ENCODE measurements at places on chromosomes 16 and 17.

DNA sequence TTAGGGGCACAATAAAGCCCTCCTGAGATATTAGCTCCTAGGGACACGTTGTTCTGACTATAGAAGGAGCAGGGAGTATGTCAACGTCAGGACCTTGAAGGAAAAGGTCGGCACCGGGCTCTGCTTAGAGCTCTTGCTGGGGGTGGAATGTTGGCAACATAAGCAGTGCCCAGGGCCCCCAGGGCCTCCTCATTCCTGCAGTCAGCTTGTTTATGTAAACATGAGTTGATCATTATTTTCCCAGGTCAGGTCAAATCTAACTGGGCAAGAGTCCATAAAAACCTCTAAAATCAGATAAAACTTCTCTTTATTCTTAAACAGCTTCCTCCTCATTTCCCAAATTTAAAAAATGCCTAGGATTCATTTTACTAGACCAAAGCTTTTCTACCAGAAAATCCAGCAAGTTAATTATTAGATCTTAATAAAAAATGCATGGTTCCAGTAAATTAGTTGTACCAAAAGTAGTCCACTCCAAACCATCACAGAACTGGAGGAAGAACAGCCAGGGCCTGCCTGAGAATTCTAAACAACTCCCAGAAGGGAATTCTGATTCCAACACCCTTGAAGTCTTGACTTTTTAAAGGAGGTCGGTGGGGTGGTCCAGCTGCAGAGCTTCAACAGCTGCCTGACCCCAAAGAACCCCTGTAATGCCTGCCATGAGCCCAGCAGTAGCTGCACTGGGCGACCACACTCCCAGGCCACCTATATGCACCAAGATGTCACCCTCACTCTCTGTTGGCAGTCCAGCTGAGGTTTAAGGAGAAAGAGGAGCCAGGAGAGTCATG is 54.3 kb downstream of the AMFR start:
- DNase-seq: no peak

DNA sequence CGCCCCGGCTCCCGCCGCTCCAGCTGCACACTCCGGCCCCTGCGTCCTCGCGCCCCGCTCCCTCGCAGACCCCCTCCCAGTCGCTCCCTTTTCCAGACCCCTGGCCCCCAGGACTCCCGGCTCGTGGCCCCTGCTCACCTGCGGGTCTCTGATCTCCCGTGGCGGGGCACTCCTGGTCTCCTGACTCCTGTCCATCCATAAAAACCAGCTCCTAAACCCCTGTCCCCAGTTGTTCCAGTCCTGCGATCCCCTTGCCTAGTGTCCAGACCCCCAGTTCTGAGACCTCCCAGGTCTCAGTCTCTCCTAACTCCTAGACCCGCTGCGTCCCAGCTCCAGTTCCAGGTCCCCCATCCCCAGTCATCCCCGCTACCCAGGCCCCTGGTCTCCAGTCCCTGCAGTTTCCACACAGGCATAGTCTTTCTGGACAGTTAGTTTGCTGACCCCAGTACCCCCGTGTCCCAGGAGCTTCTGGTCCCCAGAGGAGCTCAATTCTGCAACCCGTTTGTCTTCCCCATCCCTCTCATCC is 379 bp downstream of the SNX29 start:
- DNase-seq: no peak

DNA sequence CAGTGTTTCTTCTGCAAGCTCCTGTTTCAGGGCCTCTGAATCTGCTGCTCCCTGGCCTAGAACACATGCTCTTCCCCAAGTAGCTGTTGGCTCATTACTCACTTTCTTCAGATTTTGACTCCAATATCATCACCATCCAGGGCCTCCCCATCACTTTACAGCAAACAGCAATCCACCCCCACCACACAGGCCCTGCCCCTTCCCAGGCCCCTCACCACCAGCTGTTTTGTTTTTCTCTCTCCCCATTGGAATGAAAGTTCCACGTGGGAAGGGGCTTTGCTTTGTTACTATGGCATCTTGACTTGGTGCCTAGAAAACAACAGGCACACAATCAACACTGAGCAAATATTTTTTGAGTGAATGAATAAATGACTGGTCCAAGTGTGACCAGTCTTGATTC is 4.0 kb downstream of the TMEM170A start:
- DNase-seq: no peak

- no peak for DNase-seq
Observed at GRCh38 chr17:32497431-32498205, 10.8 kb downstream of the CDK5R1 start.

- DNase-seq: no peak
Observed at GRCh38 chr16:12551946-12552345, 251.7 kb downstream of the CPPED1 start.

GRCh38 chr16:25478476-25478875 is 213.3 kb upstream of the HS3ST4 start:
- no peak for DNase-seq

DNA sequence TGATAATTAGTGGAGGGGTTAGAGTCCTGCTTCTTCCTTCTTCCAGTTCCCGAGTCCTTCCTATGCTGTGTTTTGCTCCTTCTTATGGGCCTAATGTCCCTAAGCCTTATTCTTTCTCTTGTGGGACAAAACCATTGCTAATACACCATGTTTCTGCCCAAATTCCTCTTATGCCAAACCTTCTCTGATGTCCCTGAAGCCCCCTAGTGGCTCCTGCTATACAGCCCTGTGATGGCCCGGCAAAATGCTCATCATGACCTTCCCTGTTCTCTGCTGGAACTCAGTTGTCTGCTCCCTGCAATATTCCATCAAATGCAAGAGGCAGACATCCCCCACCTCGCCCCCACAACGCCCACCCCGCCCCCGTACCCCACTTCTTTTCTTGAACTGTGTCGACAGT is 171.6 kb downstream of the CDH11 start:
- no peak for DNase-seq

DNA sequence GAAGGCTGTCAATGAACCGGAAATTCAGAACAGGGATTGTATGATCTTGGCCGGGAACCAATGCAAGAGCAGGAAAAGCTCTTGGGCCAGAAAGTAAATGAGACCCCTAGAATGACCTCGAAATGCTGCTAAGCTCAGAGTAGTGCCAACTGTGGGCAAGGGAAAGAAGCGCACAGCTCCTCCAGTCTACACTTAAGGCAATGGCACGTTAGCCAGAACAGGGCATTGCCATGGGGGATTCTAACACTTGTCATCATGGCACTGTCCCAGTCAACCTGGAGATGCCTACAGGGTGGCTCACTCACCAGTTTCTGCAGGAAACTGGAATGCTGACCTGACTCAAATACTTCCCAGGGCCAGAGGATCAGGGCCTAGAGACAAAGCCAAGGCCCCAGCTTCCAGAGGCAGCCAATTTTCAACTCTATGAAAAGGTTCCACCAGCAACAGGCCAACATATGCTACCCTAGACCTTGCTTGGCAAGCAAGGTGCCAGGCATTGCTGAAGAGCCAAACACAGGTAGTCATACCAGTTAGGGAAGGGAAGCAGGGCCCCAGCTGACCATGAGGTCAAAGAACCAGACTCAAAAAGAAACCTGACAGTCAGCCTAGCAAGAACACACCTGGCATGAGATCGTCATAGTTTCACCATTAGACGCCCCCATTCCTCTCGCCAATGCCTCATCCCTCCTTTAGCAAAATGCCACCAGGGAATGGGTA is 34.9 kb downstream of the ARHGAP17 start:
- DNase-seq: no peak

DNA sequence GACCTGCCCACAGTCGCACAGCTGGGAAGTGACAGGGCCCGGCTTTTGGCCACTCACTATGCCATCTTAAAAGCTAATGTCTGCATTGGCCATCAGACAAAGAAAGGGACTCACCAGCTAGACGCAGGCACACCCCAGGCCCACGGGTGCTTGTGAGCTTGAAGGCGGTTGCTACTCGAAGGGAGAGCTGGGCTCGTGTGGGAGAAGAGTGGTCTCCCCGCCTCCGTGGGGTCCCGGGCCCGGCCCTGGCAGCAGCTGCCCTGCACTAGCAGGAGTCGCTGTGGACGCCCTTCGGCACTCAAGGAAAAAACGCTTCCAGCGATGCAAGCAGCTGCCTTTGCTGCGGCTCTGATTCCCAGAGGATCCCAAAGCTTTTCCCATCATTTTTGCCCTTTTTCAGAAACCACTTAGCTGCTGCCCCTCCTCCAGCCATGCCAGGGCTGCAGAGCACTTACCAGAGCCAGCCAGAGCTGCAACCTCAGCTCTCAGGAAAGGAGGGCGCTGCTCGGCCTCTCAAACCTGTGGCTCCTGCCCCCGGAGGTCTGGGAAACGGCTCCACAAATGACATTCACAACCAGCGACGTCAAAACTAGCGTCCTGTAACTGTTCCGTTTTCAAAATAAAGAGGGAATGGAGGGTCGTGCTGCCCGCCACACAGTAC is 12.3 kb downstream of the TRPV1 start:
- DNase-seq: no peak

DNA sequence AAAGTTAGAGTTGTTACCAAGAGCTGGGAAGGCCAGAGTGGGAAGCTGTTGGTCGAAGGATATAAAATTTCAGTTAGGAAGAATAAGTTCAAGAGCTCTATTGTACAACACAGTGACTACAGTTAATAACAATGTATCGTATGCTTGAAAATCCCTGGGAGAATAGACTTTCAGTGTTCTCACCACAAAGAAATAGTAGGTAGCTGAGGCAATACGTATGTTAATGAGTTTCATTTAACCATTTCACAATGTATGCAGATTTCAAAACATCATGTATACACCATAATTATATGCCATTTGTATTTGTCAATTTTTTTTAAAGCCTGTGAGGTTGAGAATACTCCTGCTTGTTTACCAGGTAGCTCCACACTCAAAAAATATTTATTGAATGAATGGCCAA is 41.5 kb upstream of the MYOCD start:
- DNase-seq: no peak

DNA sequence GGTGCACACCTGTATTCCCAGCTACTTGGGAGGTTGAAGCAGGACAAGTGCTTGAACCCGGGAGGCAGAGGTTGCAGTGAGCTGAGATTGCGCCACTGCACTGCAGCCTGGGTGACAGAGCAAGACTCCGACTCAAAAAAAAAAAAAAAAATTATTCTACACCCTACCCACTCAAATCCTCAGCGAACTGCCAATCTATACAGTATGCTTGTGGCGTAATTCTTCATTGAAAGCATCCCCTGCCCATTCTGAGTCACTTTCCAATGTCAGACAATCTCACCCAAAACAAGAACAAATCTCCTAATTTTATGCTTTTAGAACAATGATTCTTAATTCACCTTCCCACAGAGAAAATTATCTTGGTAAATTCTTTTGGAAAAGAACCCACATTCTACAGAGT is 12.0 kb downstream of the AMFR start:
- DNase-seq: no peak

GRCh38 chr16:22337045-22337444 is 37.4 kb downstream of the CDR2 start:
- DNase-seq: no peak

- no peak for DNase-seq
Observed at GRCh38 chr16:25177831-25178688, 38.7 kb upstream of the AQP8 start.

GRCh38 chr16:3248596-3248995 is 7.8 kb downstream of the MEFV start:
- DNase-seq: no peak

GRCh38 chr17:80879723-80880647 is 111.7 kb upstream of the CHMP6 start:
- no peak for DNase-seq

- DNase-seq: no peak
Observed at GRCh38 chr16:1460602-1461138, 14.2 kb downstream of the CLCN7 start.

- DNase-seq: no peak
Observed at GRCh38 chr17:45435481-45435880, 2.8 kb upstream of the ARHGAP27 start.

DNA sequence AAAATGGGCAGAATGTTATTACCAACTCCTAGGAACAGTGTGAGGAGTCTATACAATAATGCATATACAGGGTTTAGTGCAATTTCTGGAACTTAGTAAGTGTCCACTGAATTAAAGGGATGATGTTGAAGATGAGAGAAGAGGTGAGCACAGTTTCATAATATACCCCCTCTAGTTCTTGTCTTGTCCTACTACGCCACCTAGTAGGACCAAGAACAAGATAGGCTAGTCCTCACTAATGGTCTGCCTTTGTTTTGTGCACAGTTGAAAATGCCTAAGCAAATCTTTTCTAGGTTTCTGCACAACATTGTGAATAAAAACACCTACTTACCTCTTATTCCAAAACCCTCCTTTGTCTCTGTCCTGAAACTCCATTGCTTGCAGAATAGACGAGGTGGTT is 670.2 kb downstream of the CDH8 start:
- no peak for DNase-seq

DNA sequence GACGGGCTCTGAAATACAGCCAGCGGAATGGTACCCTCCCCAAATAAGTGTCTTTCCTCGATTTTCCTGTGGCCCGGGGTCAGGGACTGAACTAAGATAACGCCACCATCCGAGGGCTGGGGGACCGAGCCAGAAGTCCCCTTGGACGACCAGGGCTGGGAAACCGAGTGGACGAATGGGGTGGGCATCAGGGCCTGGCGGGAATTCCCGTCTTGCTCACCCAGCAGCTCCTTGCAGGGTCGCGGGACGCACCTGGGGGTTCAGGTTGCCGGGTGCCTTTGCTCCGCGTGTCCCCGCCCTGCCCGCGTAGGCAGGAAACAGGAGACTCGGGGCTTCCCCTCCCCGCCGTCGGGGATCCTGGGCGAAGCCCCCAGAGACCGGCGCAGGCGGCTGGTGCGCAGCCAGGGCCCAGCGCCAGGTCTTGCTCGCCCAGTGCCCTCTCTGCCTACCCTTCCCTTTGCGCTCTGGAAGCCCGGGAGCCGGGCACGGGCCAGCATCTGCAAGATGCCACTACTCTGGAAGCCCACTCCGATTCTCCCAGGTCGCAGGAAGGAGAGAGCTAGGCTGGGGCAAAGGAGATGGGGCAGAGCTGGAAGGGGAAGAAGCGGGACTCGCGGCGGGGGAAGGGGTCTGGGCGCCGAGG is 665 bp upstream of the GRIN2C start:
- DNase-seq: no peak

DNA sequence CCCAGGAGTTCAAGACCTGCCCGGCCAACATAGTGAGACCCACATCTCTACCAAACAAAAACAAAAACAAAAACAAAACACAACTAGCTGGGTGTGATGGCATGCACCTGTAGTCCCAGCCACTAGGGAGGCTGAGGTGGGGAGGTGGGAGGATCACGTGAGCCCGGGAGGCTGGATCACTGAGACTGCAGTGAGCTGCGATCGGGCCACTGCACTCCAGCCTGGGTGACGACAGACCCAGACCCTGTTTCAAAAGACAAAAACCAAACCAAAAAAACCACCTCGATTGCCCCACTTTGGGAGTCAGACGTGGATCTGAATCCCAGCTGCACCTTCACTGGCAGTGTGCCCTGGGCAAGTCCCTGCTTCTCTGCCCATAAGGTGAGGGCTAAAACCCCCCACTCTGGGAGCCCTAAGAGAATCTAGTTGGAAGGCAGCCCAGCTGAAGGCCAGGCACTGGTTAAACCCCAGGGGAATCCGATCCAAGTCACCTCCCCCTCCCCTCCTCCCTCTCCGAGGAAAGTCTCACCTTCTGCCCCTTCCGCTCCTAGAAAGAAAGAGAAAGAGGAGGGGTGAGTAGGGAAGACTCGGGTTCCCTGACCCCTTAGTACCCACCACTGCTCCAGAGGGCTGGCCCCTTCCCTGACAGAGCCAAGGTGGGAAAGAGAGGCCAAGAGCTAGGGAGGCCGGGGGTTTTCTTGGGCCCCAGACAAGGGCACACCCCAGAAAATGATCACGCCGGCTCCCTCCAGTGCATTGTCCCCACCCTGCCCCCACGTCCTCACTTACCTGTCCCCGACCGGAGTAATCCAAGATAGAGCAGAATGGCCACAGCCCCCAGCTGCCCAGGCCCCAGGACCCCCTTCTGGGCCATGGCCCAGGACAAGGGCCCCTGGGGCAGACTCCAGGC is 647 bp downstream of the PRSS8 start:
- no peak for DNase-seq
